Activated CD8-positive, alpha-beta T cell treated with anti-CD3 and anti-CD28 coated beads for 36 hours (primary cell): ENCODE measurements at places on chromosomes 12 and 14. TPM values are rescaled to one million over a fixed set of nuclear protein-coding genes. Genes with fewer than 3 reads are reported as not detected.

- no peaks in the 10 kb centered on the region for H3K4me1 ChIP-seq
- no peak overlapping the region for H3K27ac ChIP-seq
- H3K36me3 ChIP-seq = no peaks in the 10 kb centered on the region
- no peaks in the 10 kb centered on the region for H3K27me3 ChIP-seq
- H3K4me3 ChIP-seq = no peak overlapping the region
These were observed 1402.4 kb upstream of the FLRT2 start for GRCh38 chr14:84127495-84127894.

DNA sequence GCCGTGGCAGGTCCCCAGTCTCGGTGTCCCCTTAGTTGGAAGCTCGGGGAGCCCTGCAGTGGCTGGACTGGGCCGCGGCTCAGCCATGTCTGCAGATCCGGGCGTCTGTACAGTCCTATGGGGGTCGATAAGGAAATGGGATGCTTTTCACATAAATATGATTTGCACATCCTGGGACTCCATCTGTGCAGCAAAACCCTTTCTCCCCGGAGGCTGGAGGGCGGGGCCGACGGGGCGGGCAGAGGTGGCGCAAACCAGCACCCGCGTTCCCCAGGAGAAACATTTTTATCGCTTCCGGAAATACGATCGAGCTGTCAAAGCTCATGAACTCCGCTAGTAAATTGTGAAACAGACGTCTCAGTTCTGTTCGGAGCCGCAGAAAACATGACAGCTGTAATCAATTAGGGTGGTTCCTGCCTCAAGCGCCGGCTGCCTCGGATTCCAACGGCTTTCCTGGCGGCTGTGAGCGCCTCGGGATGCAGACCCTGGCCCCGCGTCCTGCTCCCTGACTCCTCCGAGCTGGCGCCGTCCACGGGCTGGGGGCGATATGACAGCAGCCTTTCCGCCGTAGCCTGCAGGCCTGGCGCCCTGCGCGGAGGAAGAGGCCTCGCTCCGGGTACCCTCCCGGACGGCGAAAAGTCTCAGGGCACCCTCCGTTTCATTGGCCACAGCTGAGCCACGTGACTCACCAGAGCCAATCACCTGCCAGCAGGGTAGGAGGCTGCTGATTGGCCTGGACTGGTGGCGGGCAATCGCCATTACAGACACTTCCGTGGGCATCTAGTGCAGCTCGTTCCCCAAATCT is 23.0 kb downstream of the DIO3 start:
- H3K4me3 ChIP-seq = no peak overlapping the region
- no peaks in the 10 kb centered on the region for H3K4me1 ChIP-seq
- no peaks in the 10 kb centered on the region for H3K36me3 ChIP-seq

- H3K27ac ChIP-seq = no peak overlapping the region
- DNase-seq = no peak
- H3K36me3 ChIP-seq = peaks cover 2% of the 10 kb centered on the region
- no peak overlapping the region for H3K4me3 ChIP-seq
These were observed 7.4 kb downstream of the TXNRD1 start for GRCh38 chr12:104222976-104223375.

DNA sequence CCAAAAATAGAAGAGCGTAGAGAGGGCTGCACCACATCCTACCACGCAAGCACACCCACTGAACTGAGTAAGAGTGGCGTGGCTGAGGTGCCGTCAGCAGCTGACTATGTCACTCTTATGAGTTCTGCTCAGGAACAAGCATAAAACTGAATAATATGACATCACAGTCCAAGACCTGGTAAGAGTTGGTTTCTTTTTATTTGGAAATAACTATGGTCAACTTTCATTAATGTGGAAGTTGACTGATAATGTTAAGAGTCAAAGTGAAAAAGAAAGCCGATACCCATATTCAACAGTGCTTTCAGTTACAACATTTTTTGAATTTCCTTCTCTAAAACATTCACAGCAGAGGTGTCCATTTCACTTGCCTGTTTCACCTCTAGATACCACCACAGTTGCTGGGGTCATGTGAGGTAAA is 44.6 kb downstream of the GNS start:
- H3K27ac ChIP-seq = peak overlapping the region; percentile 59
- H3K27me3 ChIP-seq = no peaks in the 10 kb centered on the region
- H3K4me3 ChIP-seq = no peak overlapping the region
- peaks cover 32% of the 10 kb centered on the region for H3K36me3 ChIP-seq

DNA sequence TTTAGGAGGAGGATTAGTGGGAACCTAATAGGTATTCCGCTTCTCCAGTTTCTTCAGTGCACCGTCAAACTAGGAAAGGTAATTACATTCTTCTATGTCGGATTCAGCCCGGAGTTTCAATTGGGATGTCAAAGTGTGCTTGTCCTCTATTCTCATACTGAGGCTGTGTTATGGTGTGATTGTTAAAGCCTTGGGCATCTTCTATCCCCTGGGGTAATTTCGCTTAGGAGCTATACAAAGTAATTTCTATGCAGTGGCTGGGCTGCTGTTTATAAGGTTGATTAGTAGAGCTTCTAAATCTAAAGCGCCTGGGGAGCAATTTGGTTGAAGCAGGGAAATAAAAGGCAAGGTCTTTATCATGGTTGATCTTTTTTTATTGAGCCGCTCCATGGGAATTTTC is 399.6 kb downstream of the ZFP36L1 start:
- no peak overlapping the region for H3K27ac ChIP-seq
- DNase-seq = no peak
- no peaks in the 10 kb centered on the region for H3K36me3 ChIP-seq
- H3K27me3 ChIP-seq = no peaks in the 10 kb centered on the region
- no peak overlapping the region for H3K4me3 ChIP-seq

POTEG gene
- total RNA-seq = not detected

ZFYVE21 gene
- 10.4 TPM for total RNA-seq
